Naive thymus-derived CD8-positive, alpha-beta T cell (primary cell): ENCODE measurements at places on chromosomes 4 and X. TPM values are rescaled to one million over a fixed set of nuclear protein-coding genes. Genes with fewer than 3 reads are reported as not detected.

- H3K36me3 ChIP-seq, result no peaks in the 10 kb centered on the region
- DNase-seq, result no peak
- H3K27ac ChIP-seq, result no peak overlapping the region
- H3K4me1 ChIP-seq, result no peaks in the 10 kb centered on the region
- H3K4me3 ChIP-seq, result no peak overlapping the region
These were observed 743 bp upstream of the NRK start for GRCh38 chrX:105821471-105822121.

- H3K27me3 ChIP-seq, result no peaks in the 10 kb centered on the region
- no peak for DNase-seq
- H3K36me3 ChIP-seq, result peaks cover 14% of the 10 kb centered on the region
- H3K4me1 ChIP-seq, result no peaks in the 10 kb centered on the region
These were observed 101.6 kb downstream of the FAM193A start for GRCh38 chr4:2637956-2638552.

DNA sequence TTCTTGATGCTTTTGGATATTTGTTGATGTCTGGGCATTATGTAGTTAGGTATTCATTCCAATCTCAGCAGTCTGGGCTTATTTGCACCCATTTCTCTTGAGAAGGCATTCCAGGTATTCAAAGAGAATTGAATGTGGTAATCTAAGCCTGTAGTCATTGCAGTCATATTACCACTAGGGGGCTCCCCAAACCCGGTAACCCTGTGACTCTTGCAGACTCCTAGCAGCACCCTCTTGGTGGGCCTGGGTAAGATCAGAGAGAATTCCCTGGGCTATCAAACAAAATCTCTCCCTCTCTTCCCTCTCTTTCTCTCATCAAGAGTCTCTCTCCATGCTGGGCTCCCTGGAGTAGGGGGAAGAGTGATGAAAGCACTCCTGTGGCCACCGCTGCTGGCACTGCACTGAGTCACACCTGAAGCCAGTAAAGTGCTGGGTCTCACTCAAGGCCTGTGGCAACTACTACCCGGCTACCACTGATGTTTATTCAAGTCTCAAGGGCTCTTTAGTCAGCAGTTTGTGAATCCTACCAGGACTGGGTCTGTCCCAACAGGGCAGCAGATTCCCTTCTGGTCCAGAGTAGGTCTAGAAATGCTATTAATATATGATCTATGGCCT is 187.7 kb upstream of the NUDT10 start:
- peaks cover 7% of the 10 kb centered on the region for H3K27me3 ChIP-seq
- no peak overlapping the region for H3K4me3 ChIP-seq
- peak; percentile 42 for DNase-seq
- no peaks in the 10 kb centered on the region for H3K36me3 ChIP-seq
- no peak overlapping the region for H3K27ac ChIP-seq
- no peaks in the 10 kb centered on the region for H3K4me1 ChIP-seq

DNA sequence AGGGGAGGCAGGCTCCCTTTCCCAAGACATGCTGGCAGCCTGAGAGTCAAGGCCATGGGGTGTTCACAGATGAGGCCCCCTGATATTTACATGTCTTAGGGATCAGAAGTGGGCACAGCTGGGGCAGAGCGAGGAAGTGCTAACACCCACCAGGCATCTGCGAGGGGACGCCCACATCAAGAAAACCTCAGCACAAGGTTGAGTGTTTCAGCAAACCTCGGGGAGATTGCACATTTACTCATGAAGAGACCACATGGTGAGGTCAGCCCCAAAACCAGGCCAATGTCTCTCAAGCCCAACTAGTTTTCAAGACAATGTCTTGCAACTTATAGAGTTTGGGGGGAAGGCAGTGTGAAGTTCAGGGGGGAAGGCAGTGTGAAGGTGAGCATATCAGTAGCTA is 55.2 kb downstream of the CLNK start:
- H3K36me3 ChIP-seq, result no peaks in the 10 kb centered on the region
- peak overlapping the region; percentile 23 for H3K4me3 ChIP-seq
- H3K27ac ChIP-seq, result peak overlapping the region; percentile 40
- peaks cover 42% of the 10 kb centered on the region for H3K4me1 ChIP-seq

DNA sequence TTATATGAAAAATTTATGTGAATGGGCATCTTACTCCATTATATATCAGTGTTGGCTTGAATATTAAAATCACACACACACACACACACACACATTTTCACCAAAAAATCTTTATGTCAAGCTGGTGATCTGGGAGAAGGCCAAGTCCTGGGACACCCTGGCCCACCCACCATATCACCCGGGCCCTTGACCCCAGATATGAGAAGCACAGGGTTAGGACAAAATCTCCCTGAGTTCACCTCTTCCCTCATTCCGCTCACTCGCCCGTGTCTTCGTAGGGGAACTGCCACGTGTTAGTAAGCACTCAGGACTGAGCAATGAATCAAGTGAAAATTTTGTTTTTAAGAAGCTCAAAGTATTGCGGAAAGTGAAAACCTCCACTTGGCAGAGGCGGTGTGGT is 103.8 kb upstream of the PSAPL1 start:
- DNase-seq, result no peak
- no peak overlapping the region for H3K27ac ChIP-seq
- peaks cover 1% of the 10 kb centered on the region for H3K4me1 ChIP-seq
- H3K27me3 ChIP-seq, result no peaks in the 10 kb centered on the region
- no peaks in the 10 kb centered on the region for H3K36me3 ChIP-seq
- H3K4me3 ChIP-seq, result no peak overlapping the region

DNA sequence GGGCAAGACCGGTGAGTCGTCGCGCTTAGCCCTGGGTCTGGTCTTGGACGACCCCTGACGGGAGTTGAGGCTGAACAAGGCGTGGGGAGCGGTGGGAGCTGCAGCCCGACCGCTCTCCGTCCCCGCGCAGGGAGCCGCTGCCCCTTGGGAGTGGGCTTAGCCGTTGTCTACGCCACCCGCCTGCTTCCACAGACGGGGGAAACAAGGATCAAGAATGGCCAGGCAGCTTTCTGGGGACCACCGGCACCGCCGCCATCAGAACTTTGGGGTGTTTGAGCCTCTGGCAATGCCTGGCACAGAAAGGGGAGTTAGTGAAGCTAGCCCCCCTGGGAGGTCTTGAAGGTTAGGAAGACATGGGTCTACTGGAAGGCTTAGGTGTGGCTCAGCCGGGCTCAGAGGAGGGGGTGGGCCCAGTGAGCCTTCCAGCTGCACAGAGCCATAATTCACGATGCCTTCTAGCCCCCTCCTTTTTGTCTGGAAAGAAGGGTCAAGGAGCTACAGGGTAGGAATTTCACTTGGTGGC is 583 bp downstream of the RASL11B start:
- peak overlapping the region; percentile 75 for H3K4me3 ChIP-seq
- no peaks in the 10 kb centered on the region for H3K4me1 ChIP-seq
- H3K36me3 ChIP-seq, result peaks cover 2% of the 10 kb centered on the region
- peaks cover 13% of the 10 kb centered on the region for H3K27me3 ChIP-seq

The FDCSP gene
- not detected for total RNA-seq
